ENCODE measurements at places on chromosomes 16 and 17.

DNA sequence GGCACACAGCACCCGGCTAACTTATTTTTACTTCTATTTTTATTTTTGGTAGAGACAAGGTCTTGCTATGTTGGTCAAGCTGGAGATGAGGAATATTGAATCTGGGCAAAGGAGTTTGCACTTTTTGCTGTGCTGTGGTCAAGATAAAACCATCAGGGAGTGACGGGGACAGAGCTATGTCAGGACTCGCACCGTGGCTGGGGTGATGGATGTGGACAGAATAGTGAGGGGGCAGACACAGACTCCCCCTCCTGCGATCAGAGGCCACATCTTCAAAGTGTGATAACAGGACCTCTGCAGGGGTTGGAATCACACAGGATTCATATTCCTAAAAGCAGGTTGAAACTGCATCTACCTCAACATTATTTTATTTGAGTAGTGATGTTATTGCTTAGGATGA is 25.6 kb downstream of the IL21R start:
- no peak for DNase-seq

GRCh38 chr17:1030684-1031532 is 34.0 kb downstream of the TIMM22 start:
- no peak for DNase-seq

DNA sequence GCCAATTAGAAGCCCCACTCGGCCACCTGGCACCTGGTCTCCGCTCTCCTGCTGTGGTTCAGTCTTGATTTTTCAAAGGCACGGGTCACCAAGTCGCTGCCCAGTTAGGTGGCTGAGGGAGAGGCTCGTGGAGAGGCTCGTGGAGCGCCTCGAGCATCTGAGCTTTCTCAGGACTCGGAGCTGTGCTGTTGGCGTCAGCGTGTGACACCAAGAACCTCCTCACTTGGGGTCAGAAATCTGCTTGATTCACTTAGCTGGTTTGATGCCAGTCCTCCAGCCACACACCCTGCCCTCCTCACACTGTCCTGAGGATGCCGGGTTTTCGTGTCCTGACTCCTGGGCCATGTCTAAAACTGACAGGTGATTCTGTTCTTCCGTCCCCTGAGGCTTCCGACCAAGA is 82.6 kb downstream of the SOCS1 start:
- no peak for DNase-seq

DNA sequence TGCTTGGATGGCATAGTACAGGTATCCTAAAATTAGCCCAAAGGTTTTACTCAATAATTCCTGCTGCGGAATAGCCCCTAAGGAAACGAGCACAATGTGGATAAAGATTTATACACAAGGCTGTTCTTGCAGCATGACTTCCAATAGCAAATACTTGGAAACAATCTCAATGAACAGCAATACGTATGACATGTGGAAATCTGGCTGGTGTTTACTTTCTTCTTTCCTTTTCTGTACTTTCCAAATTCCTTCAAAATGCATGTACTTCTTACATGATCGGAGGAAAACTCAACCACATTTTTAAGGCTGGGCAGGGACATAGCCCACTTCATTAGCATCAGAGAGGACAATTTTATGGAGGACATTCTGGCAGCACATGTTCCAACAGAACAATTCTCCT is 86.6 kb downstream of the C16orf95 start:
- no peak for DNase-seq

DNA sequence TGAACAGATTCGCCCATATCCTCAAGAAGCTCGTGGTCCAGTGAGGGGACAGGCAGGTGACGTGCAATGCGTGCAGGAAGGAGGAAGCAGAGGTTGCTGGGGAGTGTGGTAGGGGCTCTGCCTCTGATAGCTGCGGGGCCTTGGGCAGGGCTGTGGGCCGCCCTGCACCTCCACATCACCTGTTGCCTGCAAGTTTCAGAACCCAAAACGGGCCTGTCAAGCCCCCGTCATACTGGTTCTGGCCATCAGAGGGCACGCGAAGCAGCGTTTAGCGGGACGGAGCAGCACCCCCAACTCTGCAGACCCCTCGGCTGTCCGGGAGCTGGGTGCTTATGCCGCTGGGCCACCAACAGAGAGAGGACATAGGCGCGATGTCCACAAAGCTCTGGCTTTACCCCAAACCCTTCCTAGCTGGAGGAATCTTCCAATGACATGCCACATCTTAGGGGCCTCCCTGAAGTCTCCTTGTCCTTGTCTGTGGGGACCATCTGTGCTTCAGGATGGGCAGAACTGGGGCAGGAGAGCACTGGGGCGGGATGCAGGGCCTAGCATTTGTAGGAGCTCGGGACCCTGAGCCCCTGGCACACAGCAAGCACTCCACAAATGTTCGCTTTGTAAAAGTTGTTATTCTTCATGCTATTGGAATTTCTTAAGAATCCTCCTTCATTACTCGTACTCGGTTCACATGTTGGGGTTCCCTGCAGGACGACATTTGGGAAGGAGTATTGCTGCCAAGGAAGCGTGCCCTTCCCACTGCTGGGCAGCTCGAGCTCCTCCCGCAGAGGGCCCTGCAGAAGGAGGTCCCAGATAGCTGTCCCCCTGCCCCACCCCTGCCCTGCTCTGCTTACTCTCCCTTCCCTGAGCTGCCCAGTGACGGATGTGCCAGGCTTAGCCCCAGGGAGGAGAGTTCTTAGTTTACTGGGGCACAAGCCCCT is 64.3 kb downstream of the CNGB1 start:
- DNase-seq, result no peak

DNA sequence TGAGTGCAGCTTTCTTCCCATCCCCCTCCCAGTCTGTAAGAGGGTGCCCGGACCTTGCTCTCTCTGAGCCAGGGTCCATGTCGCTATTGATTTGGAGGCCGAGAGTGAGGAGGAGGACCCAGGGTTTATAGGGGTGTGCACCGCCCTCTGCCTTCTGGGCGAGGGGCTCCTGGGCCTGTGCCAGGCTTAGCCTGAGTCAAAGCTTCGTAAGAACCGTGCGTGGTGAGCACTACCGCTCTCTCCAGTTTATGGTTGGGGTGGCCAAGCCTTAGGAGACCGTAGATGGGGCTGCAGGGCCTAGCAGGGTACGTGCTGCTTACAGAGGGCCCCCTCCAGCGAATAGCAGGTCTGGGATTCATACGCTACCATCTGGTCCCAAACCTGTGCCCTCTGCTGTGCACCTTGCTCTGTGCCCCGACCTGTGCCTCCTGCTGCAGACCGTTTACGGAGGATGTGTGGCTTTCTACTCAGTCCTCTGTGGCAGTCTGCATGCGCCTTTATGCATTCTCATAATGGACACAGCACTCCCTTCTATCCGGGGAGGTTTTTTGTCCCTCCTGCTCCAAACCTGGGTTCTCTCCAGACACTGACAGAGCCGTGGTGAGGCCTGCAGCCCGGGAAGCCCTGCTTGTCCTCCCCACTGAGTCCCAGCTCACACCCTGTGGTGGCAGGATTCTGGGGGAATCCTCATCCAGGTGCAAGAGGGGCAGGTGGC is 54.7 kb downstream of the PGS1 start:
- no peak for DNase-seq

DNA sequence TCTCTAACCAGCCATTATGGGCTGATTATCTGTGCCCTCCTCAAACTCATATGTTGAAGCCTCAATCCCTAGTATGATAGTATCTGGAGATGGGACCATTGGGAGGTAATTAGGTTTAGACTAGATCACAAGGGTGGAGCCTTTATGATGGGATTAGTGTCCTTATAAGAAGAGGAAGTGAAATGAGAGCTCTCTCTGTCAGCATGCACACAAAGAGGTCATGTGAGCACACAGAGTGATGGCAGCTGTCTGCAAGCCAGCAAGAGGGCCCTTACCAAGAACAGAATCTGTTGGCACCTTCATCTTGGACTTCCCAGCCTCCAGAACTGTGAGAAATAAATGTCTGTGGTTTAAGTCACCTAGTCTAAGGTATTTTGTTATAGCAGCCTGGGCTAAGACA is 101.9 kb downstream of the PCTP start:
- DNase-seq, result no peak

DNA sequence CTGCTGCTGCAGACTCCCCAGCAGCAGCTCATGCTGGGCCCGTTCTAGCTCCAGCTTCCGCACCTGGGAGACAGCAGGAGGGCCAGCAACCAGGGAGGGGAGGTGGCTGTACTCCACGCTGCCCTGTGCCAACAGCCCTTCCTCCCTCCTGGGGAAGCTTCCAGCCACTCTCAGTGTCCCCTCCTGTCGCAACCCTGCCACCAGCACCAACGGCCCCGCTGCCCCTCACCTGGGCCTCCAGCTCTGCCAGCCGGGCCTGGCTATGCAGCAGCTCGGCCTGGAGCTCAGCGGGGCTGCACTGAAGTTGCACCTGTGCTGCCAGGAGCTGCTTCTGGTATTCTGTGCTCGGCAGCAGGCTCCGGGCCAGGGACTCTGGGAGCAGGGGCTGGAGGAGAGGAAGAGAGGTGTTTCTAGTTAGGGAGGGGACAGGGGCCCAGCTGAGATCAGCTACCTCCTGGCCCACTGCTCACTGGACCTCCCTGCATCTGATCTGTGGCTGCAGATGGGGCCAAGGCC is 15.4 kb upstream of the MRPL38 start:
- DNase-seq, result no peak

DNA sequence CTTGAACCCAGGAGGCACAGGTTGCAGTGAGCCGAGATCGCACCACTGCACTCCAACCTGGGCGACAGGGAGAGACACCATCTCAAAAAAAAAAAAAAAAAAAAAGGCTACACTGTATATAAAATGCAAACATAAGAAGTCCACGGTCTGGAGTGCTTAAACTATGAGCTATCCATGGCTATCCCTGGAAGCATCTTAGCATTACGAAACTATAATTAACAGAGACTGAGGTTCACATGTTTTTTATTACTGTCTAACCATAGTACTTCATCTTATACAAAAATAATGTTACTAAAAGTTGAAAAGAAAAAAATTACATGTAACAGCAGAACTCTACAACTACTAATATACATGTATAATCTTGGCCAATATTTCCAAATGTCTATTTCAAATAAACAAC is 32.8 kb downstream of the HELZ start:
- DNase-seq, result no peak

- no peak for DNase-seq
Measured at GRCh38 chr16:19829844-19830692, 54.6 kb downstream of the GPRC5B start.

- DNase-seq, result no peak
Measured at GRCh38 chr17:5236938-5237540, 2.4 kb upstream of the SCIMP start.

DNA sequence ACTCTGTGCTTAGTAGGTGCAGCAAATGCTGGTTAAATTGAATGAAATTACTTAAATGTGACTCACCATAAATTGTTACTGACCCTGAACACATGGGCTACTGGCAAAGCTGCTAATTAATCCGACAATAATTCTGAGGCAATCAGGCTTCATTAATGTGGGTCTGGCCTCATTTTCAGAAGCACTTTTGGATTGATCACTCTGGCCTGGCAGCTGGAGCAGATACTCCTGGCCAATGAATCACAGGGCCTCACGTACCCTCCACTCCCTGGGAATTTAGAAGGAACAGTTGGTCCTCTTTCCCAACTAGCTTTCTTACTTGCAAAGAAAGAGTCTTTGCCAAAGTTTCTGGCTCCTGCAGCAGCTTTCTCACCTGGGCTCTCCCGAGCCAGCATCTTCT is 162.0 kb upstream of the ZKSCAN2 start:
- no peak for DNase-seq

DNA sequence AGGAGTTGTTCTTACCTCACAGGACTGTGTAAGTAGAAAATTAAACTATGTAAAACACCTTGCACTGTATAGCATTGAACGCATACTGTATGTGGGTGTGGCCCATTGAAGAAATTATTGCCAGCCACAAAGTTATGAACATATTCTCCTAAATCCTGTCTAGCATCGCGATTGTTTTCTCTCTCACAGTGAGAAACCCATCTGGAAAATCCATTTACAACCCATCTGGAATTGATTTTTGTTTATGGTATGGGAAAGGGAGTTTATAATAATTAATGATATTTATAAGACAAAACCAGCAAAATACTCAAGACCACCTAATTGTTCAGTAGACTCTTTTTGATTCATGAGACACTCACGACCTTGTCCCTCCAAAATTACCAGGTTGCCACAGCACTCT is 22.1 kb upstream of the MON1B start:
- no peak for DNase-seq

- no peak for DNase-seq
Measured at GRCh38 chr16:80958284-80958683, 48.4 kb downstream of the CMC2 start.

- no peak for DNase-seq
Measured at GRCh38 chr17:44862278-44862914, 14.7 kb downstream of the HIGD1B start.

- DNase-seq, result no peak
Measured at GRCh38 chr16:90019543-90020259, 445 bp upstream of the DBNDD1 start.

DNA sequence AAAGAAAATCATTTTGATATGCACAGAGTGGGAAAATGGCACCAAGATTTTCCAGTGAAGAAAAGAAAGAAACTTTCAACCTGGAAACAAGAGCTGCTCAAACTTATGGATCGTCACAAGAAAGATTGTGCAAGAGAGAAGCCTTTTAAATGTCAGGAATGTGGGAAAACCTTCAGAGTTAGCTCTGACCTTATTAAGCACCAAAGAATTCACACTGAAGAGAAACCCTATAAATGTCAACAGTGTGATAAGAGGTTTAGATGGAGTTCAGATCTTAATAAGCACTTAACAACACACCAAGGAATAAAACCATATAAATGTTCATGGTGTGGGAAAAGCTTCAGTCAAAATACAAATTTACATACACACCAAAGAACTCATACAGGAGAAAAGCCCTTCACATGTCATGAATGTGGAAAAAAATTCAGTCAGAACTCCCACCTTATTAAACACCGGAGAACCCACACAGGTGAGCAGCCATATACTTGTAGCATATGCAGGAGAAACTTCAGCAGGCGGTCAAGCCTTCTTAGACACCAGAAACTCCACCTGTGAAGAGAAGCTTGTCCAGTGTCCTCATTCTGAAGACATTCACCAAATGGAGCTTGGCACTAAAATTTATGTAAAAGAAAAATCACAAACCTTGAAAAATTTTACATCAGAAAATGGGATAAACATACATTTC is 12.2 kb downstream of the ZNF75A start:
- no peak for DNase-seq

- no peak for DNase-seq
Measured at GRCh38 chr17:41621916-41622315, 2.5 kb downstream of the KRT17 start.

GRCh38 chr16:68719993-68720489 is 17.1 kb upstream of the CDH1 start:
- DNase-seq, result no peak

DNA sequence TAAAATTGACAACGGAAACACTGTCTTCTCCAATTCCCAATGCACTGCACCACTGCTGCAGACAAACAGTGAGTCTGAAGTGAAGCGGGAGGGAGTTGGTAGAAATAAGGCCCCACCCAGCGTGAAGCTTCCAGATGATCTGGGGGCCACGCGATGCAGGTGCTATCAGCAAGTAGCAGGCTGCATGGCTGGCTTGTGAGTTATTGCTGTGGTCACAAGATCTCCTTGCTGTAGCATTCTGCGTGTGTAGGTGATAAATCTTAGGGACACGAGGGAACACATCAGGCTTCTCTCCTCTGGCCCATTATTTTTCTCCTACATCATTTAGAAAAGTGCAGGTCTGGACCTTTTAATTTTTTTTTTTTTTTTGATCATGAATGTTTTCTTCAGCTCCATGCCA is 407.6 kb downstream of the TMEM114 start:
- DNase-seq, result no peak
